ENCODE measurements at places on chromosomes 5 and 9.

DNA sequence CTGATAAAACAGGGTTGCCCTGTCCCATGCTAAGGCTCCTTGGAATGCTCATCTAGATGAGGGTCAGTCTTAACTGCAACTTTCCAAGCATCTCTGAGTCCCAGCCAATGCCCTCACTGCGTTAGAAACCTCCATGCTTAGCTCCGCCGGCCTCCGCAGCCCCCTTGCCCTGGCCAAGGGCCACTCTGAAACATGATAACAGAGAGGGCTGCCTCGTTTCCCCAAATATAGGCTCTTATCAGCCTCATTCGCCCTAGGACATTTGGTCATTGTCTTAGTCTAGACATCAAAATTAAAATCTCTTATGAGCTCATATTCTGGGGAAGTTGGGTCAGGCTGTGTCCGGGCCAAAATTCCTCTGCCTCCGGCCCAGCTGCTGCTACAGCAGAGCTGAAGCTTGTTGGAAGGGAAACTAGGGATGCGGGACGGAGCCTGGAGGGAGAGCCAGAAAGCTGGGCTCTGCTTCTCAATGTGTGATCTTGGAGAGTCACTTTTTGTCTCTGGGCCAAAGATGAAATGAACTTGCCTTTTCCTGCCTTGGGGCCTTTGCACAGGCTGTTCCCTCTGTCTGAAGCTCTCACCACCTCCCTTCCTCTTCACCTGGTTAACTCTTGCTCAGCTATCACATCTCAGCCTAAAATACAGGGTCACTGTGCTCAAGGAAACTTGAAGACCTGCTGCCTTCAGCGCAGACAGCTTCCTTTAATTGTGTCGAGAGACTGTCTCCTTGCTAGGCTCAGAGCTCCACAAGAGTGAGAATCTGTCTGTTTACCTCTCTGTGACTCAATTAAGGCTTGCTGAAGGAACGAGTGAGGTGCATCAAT, 191.3 kb downstream of the RGS3 start:
- no peak for DNase-seq

GRCh38 chr5:141382469-141383294, at the start of gene PCDHGA7:
Gene PCDHGA7 (plus strand): TSS chr5:141382742. CDS start chr5:141382900, 158 bp downstream.
- DNase-seq, result peak; percentile 56

DNA sequence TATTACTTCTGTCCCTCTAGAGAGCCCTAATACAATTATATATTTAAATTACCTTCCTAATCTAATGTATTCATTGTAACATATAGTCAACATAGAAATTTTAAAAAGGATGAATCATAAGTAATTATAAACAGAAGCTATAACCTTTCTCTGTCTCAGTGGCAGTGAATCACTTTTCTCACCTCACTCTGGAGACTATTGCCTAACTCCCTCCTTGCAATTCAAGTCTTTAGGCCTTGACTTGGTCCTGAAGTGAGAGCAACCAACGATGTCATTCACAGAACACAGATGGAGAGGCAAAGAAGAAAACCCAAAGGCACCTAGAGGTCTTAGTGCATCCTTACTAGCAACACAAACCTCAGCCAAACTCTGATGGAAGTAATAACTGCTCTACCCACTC, 133.3 kb upstream of the DPYSL3 start:
- DNase-seq, result no peak

GRCh38 chr9:78325343-78325742, 28.4 kb downstream of the PSAT1 start:
- peak; percentile 73 for DNase-seq

GRCh38 chr5:54793468-54794134, 191.8 kb downstream of the ESM1 start:
- DNase-seq, result no peak

DNA sequence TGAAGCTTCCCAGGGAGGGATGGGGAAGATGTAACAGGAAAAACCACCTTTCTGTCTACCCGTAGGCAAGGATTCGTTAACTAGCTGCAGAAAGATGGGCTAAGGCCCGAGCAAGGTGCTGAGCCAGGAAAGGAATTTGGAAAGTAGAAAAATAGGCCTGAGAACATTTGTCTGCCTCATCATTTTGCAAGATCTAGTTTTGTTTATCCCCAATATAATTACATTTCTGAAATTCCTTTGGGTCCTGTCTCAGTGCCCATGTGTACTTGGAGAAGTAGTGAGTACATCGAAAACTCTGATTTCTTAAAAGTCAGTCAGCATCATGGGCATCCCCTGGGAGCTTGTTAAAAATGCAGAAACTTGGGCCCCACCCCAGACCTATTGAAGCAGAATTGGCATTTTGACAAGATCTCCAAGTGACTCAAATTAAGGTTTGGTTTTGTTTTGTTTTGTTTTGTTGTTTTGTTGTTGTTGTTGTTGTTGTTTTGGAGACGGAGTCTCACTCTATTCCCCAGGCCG, 52.1 kb upstream of the CEMIP2 start:
- DNase-seq, result no peak

GRCh38 chr9:131398204-131398603, 4.3 kb downstream of the PRRC2B start:
- no peak for DNase-seq

- no peak for DNase-seq
Measured at GRCh38 chr5:57002959-57003485, 51.1 kb upstream of the MIER3 start.

DNA sequence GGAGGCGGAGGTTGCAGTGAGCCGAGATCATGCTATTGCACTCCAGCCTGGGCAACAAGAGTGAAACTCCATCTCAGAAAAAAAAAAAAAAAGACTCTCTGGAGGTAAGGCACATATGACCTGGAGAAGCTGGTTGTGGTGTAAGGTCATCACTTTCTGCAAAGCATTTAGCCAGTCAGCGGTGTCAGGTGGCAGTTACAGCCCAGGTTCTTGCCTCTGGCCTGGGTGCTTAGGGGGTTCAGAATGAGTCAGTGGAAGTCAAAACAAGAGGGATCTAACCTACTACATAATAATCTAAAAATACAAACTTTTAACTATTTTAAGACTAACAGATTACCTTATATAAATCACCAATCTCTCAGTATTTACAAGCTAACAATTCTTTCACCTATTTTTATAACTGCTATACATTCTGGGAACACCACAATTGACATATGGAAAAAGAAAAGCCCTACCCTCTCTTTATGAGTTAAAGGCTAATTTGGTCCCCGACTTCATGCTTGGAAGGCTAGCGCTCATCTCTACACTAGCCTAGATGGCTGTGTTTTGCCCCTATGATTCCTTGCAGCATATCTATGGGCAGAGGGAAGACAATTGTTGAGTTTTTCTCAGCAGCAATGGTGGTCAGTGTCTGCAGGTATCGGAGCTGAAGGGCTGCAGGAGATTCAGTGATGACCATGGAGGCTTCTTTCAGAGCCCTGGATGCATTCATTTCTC, 29.2 kb downstream of the STOM start:
- DNase-seq, result no peak

DNA sequence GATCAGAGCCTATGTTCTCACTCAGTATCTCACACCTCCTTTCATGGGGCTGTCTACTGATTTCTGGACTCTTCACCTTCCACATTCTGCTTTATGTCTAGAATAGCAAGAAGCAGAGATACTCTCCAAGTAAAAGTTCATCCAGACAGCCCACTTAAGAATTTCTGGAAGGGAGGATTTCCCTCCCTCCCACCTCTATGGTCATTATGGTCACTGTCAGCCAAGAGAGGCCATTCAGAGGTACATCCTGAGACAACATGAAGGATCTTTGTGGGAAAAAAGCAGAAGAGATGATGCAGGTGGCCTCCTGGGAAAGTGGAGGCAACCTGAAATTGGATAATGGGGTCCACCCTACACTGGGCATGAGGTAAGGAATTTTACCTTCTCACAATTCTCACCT, 179.5 kb upstream of the ZNF462 start:
- DNase-seq, result no peak

- no peak for DNase-seq
Measured at GRCh38 chr5:77852068-77852513, 76.0 kb upstream of the TBCA start.

DNA sequence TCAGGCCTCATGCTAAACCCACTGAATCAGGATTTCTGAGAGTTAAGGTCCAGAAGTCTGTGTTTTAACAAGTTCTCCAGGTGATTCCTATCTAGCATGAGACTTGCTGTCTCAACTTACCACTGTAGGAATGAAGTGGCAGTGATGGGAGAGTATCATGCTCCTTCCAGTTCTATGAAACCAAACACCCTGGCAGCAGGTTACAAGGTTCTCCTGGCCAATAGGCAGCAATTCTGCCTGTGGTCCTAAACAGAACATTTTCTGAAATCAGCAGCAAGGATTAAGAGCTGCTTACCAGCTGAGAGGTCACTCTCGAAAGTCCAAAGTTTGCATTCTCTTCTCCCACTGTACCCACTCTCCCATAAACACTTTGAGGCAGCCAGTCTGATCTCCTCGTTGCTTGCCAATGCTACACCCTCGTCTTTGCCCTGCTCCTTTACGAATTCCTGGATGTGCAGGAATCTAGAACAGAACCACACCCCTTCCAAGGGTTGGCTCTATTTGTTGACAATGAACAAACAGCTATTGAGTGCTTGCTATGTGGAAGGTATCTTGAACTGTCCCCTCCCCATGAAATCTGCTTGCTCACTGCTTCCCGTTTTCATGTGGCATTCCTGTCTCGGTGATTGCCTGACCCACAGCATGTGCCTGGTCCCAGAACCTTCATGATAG, 100.5 kb downstream of the TMEM174 start:
- DNase-seq, result no peak

DNA sequence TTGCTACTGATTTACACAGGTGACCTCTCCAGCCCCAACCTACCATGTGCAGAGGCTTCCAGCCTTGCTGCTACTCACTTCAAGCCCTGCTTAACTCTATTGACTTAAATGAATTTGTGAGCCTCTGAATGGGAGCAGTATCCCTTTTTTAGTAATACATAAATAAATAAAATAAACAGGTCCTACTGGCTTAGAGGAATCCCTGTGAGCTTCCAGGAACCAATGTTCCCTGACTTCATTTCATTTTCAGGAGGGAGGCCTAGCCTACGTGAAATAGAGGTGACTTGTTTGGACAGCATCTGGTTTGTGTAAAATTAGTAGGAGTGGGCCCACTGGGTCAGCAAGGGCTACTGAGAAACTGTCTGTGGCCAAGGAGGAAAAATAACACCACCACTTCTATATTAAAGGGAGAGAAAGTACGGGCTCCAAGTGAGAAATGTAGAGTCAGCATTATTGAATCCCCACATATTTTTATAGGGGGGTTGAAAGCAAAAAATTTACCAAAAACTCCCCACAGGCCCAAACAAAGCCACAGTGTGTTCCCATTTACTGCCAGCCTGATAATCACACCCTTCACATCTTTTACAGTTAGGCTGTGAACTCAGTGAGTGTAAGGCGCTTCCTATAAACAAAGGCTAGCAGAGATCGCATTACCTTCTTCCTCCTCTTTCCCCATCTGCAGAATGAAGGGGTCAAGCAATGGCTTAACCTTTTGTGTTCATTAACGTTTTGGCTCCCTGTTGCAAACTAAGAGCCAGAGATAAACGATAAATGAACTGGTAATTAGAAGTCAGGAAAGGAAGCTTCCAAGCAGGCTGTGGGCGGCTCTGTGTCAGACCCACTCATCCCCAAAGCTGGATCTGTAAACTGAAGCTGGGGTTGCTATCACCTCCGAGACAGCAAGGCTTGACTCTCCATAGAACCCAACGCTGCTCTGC, 138.8 kb upstream of the LIFR start:
- DNase-seq, result no peak

DNA sequence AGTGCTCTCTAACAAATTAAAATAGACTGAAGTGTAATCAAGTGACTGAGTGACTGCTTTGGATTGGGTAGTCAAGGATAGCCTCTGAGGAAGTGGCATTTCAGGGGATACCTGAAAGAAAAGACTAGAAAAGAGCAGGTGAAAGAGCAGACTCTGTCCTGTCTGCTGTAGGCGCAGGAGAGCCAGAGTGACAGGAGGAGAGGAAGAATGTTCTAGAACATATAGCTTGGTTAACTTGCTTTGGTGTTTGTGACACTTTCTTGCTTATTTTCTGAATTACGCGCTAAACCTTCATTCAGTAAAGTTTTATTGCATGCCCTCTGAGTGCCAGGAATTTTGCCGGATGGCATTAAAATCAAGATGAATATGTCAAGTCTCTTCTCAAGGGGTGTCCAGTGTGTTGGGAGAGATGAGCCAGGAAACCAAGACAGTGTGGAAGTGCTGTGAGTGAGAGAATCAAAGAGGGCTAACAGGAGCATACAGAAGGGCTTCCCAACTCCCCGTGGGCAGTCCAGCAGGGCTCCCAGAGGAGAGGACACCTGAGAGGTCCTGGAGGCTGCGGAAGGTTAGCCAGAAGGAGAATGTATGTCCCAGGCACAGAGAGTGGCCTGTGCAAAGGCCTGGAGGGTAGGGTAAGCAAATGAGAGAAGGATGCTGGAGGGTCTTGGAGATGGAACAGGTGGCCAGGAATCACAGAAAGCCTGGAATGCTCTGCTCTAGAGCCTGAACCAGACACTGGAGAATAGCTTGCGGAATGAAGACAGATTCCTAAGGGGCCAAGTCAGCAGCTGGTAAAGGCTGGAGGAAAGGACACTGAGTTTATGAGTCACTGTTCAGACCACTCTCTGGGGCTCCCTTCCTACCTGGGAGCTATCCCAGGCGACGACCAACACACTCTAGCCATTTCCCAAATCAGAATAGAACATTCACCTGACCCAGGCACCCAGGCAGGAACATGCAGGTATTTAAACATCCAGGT, 59.3 kb downstream of the SLC22A5 start:
- DNase-seq, result peak; percentile 78
